Stimulated activated CD4-positive, alpha-beta T cell treated with anti-CD3 and anti-CD28 coated beads, Interleukin-1b, Interleukin-23, amount 100 ng/mL, for 48 hours (primary cell): ENCODE measurements at places on chromosomes 5 and 9.

- DNase-seq: no peak
Measured at GRCh38 chr5:68407311-68408239, 192.0 kb downstream of the PIK3R1 start.

GRCh38 chr9:35636135-35636876 lies 14.4 kb downstream of the SIT1 start:
- no peak for DNase-seq

DNA sequence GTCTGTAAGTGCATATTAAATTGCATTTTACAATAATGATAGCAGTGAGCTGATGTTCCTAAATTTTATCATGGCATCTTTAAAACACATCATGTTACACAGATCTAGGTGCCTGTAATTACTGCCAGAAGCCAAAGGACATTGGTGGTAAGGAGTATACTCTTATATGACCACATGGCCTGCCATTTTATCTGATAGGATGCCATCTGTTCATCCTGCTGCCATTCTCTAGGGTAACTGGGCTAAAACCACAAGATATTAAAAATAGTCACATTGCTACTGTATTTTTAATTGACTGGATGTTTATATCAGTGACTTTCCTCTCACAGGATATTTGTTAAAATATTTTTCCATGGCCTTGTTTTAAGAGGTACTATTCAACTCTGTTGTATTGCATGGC lies 53.1 kb downstream of the HCN1 start:
- DNase-seq: no peak

DNA sequence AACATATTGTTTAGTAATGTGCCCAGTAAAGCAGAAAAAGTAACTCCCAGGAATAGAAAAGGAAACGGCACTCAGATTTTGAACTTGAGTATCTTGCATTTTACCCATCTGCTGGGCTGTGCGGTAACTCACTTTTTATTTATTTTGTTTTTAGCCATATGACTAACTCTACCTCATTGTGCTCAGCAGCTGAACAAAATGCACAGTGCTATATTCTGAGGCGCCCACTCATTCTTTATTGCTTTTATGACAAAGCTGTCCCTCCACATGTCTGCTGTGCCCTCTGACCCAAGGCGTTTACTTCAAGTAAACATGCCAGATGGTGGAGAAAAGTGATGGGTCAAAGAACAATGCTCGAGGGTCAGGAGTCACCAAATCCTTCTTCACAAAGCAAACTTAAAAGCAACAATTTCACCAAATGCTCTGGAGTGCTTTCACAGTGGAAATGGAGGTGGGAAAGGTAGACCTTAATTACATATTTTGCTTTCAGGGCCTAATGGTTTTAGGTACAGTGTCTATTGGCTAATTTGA lies 215.2 kb upstream of the ELAVL2 start:
- no peak for DNase-seq

- DNase-seq: no peak
Measured at GRCh38 chr9:128937310-128938165, 9.9 kb downstream of the DOLK start.

- DNase-seq: no peak
Measured at GRCh38 chr5:2670940-2671339, 80.5 kb downstream of the IRX2 start.

- no peak for DNase-seq
Measured at GRCh38 chr5:174834081-174834480, 109.7 kb downstream of the MSX2 start.

GRCh38 chr5:23977365-23977764 lies 470.0 kb downstream of the PRDM9 start:
- DNase-seq: no peak

DNA sequence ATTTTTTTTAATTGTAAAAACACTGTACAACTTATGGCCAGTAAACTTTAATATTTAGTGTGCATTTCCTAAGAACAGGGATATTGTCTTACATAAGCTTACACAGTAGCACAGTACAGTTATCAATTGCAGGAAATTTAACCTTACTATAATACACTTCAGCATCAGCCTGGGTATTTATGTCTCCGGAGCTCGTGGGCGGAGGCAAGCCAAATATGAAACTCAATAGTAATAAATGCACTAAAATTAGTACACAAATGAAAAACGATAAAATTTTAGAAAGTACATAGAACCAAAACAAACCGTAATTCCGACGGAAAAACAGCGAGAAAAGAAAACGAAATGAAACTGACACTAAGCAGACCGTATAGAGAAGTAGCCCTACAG lies 91.2 kb downstream of the ANXA2R start:
- peak; percentile 19 for DNase-seq

GRCh38 chr5:172436078-172436878 lies 18.0 kb downstream of the SH3PXD2B start:
- DNase-seq: no peak

GRCh38 chr5:144122081-144122480 lies 48.4 kb downstream of the YIPF5 start:
- no peak for DNase-seq

DNA sequence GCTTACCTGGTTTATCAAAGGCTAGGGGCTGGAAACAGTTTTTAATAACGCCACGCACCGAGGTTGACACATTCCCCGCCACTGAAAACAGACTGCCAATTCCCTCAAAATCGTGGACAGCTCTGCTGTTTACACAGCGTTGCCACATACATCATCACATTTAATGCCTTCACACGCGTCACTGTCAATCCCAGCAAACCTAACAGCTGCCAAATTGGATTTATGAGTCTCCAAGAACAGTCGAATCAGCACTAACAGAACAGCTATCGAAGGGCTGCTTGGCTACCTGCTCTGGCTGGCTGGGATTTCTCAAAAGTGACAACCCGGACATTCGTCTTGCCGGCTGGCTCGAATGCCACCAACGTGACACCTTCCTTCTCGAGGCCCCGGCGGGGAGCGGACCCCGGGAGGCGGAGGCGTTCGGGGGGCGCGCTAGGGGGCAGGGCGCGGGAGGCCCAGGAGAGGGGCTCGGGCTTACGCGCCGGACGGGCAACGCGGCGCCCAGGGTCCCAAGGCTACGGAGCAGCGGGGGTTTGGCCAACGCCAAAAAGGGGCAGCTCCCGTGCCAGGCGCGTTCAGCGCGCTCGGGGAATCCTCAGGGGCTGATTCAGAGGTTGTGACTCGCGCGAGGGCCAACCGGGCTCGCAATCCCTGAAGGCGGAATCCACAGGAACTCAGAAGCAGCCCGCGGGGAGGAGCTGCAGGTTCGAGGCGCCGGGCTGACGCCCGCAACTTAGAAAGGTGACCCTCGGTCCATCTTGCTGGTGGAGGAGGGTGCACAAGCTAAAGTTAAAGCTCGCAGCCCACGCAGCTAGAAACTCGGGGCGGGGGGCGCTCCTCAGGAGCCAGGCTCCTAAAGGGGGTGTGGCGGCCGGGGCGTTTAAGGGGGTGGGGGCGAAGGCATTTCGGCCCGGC lies 1.2 kb downstream of the CDC14B start:
- DNase-seq: peak; percentile 10

- peak; percentile 91 for DNase-seq
Measured at GRCh38 chr9:6015278-6016157, at the start of gene RANBP6. Gene RANBP6 (minus strand): TSS chr9:6015624. CDS start chr9:6015607, 17 bp downstream.

DNA sequence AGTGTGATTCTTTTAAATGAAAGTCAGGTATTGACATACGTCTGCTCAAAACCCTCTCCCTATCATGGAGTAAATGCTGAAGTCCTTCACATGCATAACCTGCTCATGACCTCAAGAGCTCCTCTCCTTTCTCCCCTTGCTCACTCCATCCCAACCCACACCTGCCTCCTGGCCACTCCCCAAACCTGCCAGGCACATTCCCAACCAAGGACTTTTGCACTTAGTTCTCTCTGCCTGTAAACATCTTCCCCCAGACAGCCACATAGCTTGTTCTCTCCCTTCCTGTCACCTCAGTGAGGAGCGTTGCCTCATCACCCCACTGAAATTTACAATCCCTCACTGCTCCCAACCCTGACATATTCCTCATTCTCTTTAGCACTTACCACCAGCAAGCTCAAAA lies 8.7 kb downstream of the SETD9 start:
- no peak for DNase-seq

GRCh38 chr9:71479621-71480020 lies 288.7 kb downstream of the CEMIP2 start:
- DNase-seq: no peak

GRCh38 chr5:67235399-67236110 lies 39.0 kb upstream of the CD180 start:
- no peak for DNase-seq

DNA sequence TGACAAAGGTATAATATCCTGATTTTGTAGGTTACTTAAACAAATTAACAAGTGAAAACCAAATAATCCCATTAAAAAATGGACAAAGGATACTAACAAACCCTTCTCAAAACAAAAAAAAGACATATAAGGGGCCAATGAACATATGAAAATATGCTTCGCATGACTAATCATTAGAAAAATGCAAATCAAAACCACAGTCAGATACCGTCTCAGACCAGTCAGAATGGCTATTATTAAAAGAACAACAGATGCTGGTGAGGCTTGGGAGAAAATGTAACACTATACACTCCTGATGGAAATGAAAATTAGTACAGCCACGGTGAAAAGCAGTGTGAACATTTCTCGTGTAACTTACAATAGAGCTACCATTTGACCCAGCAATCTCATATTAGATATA lies 1542.2 kb upstream of the CDH9 start:
- DNase-seq: no peak

- DNase-seq: no peak
Measured at GRCh38 chr5:175920231-175920811, 47.8 kb downstream of the THOC3 start.

DNA sequence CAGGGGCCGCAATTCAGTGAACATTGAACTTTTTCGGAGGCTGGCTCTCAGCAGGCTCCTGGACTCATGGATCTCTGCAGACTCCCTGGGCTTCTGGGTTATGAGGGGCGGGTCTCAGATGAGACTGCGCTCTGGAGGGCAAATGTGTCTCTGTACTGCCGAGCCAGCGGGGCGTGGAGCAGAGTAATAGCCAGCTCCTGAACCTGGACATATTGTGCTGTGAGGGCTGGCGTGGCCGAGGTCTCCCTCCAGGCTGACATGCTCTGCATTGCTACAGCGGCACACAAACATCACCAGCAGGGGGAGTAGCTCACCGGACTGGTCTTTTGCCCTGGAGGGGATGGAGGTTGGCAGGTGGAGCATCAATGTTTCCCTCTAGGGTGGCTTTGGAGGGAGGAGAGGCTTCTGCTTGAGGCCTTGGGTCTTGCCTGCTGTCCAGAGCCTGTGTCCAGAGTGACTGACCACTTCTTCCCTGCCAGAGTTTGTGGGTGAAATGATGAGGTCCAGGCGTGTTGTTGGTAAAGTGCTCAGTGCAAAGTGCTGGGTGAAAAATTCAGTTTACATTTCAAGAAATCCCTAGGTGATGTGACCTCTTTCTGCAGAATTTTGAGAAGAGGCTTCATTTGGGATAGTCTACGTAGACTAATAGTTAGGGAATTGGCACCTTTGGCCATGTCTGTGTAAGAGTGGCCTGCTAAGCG lies 10.9 kb upstream of the GADD45G start:
- DNase-seq: peak; percentile 62

GRCh38 chr5:79416499-79416898 lies 97.4 kb downstream of the HOMER1 start:
- DNase-seq: no peak

DNA sequence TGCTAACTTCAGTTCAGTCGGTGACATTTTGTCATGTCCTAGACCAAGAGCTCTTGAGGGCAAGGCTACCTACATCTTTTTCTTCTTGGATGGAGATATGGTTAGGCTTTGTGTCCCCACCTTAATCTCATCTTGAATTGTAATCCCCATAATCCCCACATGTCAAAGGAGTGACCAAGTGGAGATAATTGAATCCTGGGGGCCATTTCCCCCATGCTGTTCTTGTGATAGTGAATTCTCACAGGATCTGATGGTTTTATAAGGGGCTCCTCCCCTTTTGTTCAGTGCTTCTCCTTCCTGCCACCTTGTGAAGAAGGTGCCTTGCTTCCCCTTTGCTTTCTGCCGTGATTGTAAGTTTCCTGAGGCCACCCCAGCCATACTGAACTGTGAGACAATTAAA lies 2.1 kb upstream of the CFAP90 start:
- DNase-seq: no peak

GRCh38 chr5:52760695-52761366 lies 26.9 kb upstream of the ITGA1 start:
- peak; percentile 50 for DNase-seq

DNA sequence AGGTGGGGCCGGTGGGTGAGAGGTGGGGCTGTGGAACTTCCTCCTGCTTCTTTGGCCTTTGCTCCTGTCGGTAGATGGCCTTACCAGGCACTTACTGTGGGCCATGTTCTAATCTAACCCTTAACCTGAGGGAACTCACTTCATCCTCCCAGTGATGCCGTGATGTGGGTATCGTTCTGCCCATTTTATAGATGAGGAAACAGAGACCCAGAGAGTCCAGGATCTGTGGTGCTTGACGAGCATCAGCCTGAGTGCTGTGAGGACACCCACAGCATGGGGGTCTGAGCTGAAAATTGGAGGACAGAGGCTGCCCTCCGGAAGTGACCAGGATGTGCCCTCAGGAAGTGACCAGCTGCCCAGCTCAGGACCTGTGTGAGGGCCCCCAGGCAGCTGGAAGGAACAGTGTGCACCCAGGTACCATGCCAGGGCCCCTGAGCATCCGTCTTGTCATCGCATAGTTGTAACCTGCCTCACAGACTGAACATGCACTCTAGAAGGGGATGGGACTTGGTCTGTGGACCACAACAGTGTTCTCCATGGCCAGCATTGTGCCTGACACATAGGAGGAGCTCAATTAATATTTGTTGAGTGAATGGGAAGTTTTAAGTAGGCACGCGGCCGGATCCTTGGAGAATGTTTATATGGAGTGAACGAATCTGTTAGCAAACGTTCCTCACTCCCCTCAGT lies 8.5 kb downstream of the NEK6 start:
- DNase-seq: no peak

- no peak for DNase-seq
Measured at GRCh38 chr5:60604771-60605170, 95.2 kb downstream of the DEPDC1B start.

GRCh38 chr5:138569782-138570181 lies 5.4 kb downstream of the HSPA9 start:
- no peak for DNase-seq

- DNase-seq: no peak
Measured at GRCh38 chr5:180162304-180162661, 46.7 kb downstream of the RASGEF1C start.

DNA sequence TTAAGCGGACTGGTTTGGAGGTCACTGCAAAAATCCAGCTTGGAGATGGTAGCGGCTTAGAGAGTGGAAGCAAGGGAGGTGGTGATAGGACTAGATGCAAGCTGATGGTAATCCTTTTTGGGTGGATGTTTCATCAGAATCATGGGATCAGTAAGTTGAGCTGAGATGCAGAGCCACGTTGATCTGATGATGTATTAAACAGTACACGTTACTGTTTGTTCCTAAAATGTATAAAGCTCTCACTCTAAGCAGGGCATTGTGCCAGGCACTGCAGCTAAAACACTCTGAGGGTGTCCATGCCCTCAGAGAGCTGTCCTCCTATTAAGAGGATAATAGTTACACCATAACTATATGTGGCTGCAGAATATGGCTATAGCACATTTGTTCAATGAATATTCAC lies 93.1 kb downstream of the JAKMIP2 start:
- no peak for DNase-seq

GRCh38 chr5:77066823-77067442 lies 20.2 kb downstream of the ZBED3 start:
- no peak for DNase-seq

- no peak for DNase-seq
Measured at GRCh38 chr5:122705851-122706250, 69.0 kb upstream of the SNX2 start.

GRCh38 chr5:11785771-11786352 lies 118.4 kb downstream of the CTNND2 start:
- no peak for DNase-seq
